ENCODE measurements at places on chromosomes 5 and 9.

GRCh38 chr9:127909839-127910273 lies 7.0 kb downstream of the ST6GALNAC4 start:
- no peak for DNase-seq

DNA sequence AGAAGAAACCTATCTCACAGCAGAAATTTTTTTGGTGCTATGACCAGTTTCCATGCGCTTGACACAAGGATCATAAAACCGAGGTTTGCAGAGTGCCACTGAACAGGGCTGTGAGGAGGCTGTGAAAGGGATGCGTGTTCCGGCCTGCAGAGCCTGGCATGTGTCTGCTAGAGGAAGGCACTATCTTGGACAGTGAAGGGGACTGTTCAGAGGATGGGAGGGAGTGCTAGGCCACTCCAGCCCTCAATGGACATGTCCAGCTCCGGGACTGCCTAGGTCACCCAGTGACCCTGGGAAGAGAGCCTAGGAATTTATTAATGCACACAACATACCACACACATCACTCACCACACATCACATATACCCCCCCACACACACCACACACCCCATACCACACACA lies 275.9 kb downstream of the GADD45G start:
- DNase-seq = no peak

GRCh38 chr5:26487553-26487952 lies 550.8 kb downstream of the CDH9 start:
- DNase-seq = no peak

DNA sequence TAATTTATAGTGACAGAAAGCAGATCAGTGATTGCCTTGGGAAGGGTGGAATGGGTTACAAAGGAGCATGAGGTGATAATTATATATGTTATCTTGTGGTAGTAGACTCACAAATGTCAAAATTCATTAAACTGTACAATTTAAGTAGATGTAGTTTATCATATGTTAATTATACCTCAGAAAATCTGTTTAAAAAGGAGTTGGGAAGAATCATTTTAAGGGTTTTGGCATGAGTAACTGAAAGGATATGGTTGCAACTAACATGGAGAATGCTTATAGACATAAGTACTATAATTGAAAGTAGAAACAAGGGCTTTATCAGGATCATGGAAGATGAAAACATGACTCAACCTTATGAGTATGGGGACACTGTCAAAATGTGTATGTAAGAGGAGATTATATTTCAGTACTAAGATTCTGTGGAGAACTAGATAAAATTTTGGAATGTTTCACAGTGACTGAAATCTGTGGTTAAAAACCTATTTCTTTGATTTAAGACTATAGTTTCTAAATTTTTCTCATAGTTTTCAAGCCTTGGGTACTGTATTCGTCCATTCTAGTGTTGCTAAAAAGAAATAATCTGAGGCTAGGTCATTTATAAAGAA lies 73.3 kb downstream of the FCHO2 start:
- no peak for DNase-seq

GRCh38 chr9:21326526-21327139 lies 8.6 kb downstream of the KLHL9 start:
- DNase-seq = peak; percentile 65

GRCh38 chr5:112865128-112865527 lies 4.0 kb downstream of the SRP19 start:
- no peak for DNase-seq
